ENCODE measurements at places on chromosomes 5 and 9. TPM values are rescaled to one million over a fixed set of nuclear protein-coding genes. Genes with fewer than 3 reads are reported as not detected.

DNA sequence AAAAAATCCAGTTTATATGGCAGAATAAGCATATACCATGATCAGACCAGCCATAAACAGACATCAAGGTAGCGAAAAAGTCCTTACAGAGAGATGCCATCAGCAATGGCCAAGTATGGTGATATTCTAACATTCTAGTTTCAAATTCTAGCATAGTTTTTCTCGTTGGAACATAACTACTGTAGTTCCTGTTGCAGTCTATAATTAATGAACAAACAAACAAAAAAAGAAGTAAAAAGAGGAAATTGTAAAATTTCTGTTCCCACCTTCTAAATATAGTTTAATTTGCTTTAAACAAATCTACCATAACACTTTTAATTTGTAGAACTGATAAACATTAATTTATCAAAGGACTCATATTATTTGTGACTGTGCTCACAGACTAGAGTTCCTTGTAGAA, 9.9 kb upstream of the CD180 start:
- no peaks in the 10 kb centered on the region for H3K27me3 ChIP-seq
- H3K4me1 ChIP-seq: peaks cover 4% of the 10 kb centered on the region
- no peaks in the 10 kb centered on the region for H3K36me3 ChIP-seq
- no peak overlapping the region for H3K4me3 ChIP-seq
- no peak for DNase-seq
- no peak overlapping the region for H3K27ac ChIP-seq

Gene AK6
- total RNA-seq: 43.1 TPM

GRCh38 chr5:115459855-115460341, 84.7 kb downstream of the FEM1C start:
- no peak overlapping the region for H3K27ac ChIP-seq
- no peak for DNase-seq
- no peak overlapping the region for H3K4me3 ChIP-seq
- no peaks in the 10 kb centered on the region for H3K27me3 ChIP-seq
- no peaks in the 10 kb centered on the region for H3K4me1 ChIP-seq

Gene SLC4A9
- total RNA-seq: 0.39 TPM

Gene NRG2
- 4.6 TPM for total RNA-seq

- no peaks in the 10 kb centered on the region for H3K36me3 ChIP-seq
- DNase-seq: no peak
- H3K4me3 ChIP-seq: no peak overlapping the region
Observed at GRCh38 chr5:4980201-4980600, 159.9 kb upstream of the ADAMTS16 start.

GRCh38 chr5:82873452-82873851, 203.7 kb downstream of the TMEM167A start:
- no peak for DNase-seq
- H3K36me3 ChIP-seq: no peaks in the 10 kb centered on the region
- H3K27me3 ChIP-seq: no peaks in the 10 kb centered on the region
- no peak overlapping the region for H3K27ac ChIP-seq
- H3K4me1 ChIP-seq: no peaks in the 10 kb centered on the region
- no peak overlapping the region for H3K4me3 ChIP-seq

GRCh38 chr9:137280474-137281344, 3.2 kb downstream of the TOR4A start:
- H3K27me3 ChIP-seq: peaks cover 54% of the 10 kb centered on the region
- H3K36me3 ChIP-seq: peaks cover 11% of the 10 kb centered on the region
- no peak overlapping the region for H3K27ac ChIP-seq
- H3K4me3 ChIP-seq: no peak overlapping the region
- no peak for DNase-seq

- DNase-seq: no peak
- H3K27me3 ChIP-seq: no peaks in the 10 kb centered on the region
- H3K4me1 ChIP-seq: peaks cover 4% of the 10 kb centered on the region
- no peak overlapping the region for H3K4me3 ChIP-seq
Observed at GRCh38 chr9:90996154-90997065, 194.8 kb downstream of the SYK start.

Gene CARD9
- 2.3 TPM for total RNA-seq

GRCh38 chr9:81416476-81417298, 272.7 kb downstream of the TLE1 start:
- no peaks in the 10 kb centered on the region for H3K27me3 ChIP-seq
- no peak overlapping the region for H3K4me3 ChIP-seq
- no peak for DNase-seq
- no peaks in the 10 kb centered on the region for H3K36me3 ChIP-seq
- H3K4me1 ChIP-seq: no peaks in the 10 kb centered on the region

- H3K4me3 ChIP-seq: no peak overlapping the region
- no peak overlapping the region for H3K27ac ChIP-seq
- no peaks in the 10 kb centered on the region for H3K36me3 ChIP-seq
- H3K4me1 ChIP-seq: peaks cover 5% of the 10 kb centered on the region
Observed at GRCh38 chr9:38337706-38338264, 54.7 kb upstream of the ALDH1B1 start.

DNA sequence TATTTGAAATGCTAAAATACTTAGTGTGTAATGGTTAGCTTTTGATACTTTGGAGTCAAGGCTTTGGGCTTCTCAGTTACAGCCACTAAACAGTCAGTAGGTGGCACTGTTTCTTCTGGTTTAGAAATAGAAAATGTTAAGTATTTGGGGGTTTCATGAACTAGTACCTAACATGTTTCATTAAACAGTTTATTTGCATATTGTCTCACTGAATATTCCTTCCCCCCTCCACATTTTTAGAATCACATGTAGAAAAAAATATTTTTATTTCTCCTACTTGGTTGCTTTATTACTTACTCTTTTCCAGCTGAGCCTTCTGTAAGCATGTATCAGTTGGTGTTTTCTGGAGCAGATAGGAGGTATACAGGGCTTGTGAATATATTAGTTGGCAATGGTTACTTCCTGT, 48.0 kb downstream of the IPO11 start:
- no peak overlapping the region for H3K27ac ChIP-seq
- peak; percentile 24 for DNase-seq
- peaks cover 3% of the 10 kb centered on the region for H3K36me3 ChIP-seq
- no peaks in the 10 kb centered on the region for H3K4me1 ChIP-seq
- H3K4me3 ChIP-seq: no peak overlapping the region

Gene RELL2
- total RNA-seq: 7.3 TPM

DNA sequence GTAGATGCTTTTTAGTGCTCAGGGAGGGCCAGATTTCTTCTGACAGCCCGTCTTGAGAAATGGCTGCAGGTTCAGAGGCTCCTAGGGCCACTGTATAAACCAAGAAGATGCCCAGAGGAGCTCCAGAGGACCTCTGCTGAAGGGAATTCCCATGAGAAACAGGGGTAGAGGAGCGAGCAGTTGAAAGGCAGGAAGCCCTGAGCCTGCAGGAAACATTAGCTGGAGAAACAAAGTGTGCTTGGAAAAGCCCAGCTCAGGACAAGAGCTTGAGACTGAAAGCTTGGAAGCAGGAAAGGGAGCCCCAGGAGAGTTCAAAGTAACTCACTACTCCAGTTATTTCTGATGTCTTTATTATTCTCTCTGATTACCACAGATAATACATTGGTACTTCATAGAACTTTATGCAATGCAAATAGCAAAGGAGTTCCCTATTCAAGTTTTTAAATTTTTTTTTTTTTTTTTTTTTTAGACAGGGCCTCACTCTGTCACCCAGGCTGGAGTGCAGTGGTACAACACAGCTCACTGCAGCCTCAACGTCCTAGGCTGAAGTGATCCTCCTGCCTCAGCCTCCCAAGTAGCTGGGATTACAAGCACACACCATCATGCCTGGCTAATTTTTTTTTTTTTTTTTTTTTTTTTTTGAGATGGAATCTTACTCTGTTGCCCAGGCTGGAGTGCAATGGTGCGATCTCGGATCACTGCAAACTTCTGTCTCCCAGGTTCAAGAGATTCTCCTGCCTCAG, 16.5 kb downstream of the HBEGF start:
- H3K36me3 ChIP-seq: peaks cover 8% of the 10 kb centered on the region
- no peak for DNase-seq
- no peaks in the 10 kb centered on the region for H3K27me3 ChIP-seq

DNA sequence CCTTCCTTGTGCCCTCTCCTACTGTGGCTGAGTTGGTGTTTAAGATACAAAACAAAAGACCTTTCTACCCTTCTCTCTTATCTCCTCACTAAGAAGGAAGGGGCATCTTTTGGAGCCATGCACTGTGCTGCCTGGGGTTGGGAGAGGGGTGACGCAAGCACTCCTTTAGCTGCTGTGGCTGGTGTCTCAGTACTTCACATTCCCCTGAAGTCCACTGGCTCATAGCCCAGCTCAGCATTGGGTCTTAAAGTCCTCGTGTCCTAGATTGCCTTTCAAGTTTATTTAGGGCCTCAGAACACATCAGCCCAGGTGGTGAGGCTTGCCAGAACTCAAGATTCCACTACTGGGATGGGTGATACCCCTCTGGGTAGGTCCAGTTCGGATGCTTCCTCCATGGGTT, 325.9 kb upstream of the CYLC2 start:
- H3K36me3 ChIP-seq: no peaks in the 10 kb centered on the region
- DNase-seq: no peak
- H3K27me3 ChIP-seq: no peaks in the 10 kb centered on the region
- H3K4me1 ChIP-seq: no peaks in the 10 kb centered on the region

- H3K4me3 ChIP-seq: no peak overlapping the region
- no peak for DNase-seq
- peaks cover 22% of the 10 kb centered on the region for H3K4me1 ChIP-seq
- peaks cover 15% of the 10 kb centered on the region for H3K27me3 ChIP-seq
- H3K27ac ChIP-seq: no peak overlapping the region
- no peaks in the 10 kb centered on the region for H3K36me3 ChIP-seq
Observed at GRCh38 chr5:1642621-1643061, 118.9 kb upstream of the LPCAT1 start.

GRCh38 chr5:121719255-121719654, 132.4 kb upstream of the FTMT start:
- H3K27me3 ChIP-seq: no peaks in the 10 kb centered on the region
- no peaks in the 10 kb centered on the region for H3K36me3 ChIP-seq
- H3K4me1 ChIP-seq: no peaks in the 10 kb centered on the region

Gene RMI1
- total RNA-seq: 17.4 TPM

Gene MLANA
- 1.7 TPM for total RNA-seq

Gene FAM169A
- total RNA-seq: 25.3 TPM

Gene ARL14EPL
- not detected for total RNA-seq

Gene TLR4
- total RNA-seq: 34.6 TPM

Gene ST8SIA4
- 22.8 TPM for total RNA-seq

Data from spinal cord (tissue), 10 donors.